ENCODE measurements at places on chromosomes 4 and X.

- peak; percentile 92 for DNase-seq
Observed at GRCh38 chrX:152830312-152831305, at the start of the genes CETN2 and NSDHL. TSS of gene CETN2 (minus strand) at chrX:152830757. CDS start at chrX:152830710, 47 bp downstream. TSS of gene NSDHL (plus strand) at chrX:152831063. CDS start at chrX:152846325, 15,262 bp downstream.

- DNase-seq = no peak
Observed at GRCh38 chrX:42696536-42697124, 81.3 kb downstream of the PPP1R2C start.

- DNase-seq = peak; percentile 39
Observed at GRCh38 chr4:87073199-87074120, 138.6 kb downstream of the AFF1 start.

DNA sequence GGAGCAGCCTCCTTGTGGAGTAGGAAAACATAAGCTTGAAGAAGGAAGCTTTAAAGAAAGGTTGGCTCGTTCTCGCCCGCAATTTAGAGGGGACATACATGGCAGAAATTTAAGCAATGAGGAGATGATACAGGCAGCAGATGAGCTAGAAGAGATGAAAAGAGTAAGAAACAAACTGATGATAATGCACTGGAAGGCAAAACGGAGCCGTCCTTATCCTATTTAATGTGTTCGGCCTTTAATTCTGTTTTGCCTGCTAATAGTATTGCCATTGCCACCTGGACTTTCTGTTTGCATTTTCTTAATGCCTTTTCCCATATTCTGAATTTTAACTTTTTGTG, 1.4 kb downstream of the TCEAL1 start:
- no peak for DNase-seq

GRCh38 chrX:153303276-153304262, 18.0 kb downstream of the PNMA6F start:
- DNase-seq = no peak

- no peak for DNase-seq
Observed at GRCh38 chr4:177375372-177375771, 65.7 kb downstream of the NEIL3 start.

- no peak for DNase-seq
Observed at GRCh38 chrX:850471-850916, 219.9 kb downstream of the SHOX start.

DNA sequence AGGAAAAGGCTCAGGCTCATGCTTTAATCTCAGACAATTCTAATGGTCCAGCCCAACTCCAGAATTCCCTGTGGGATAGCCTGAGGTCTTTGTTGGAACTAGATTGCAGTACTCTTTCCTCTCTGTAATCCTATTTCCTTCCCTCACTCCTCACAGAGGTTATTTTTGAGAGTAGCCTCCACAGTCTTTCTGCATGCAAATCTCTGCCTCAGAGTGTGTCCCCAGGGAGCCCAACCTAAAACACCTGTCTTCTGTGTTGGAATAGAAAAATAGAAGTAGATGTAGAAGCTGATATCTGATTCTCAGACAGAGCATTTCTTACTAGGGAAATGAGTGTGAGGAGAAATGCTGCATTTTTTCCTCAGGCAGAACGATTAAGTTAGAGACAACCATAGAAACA, 915.5 kb upstream of the EPHA5 start:
- DNase-seq = no peak

- no peak for DNase-seq
Observed at GRCh38 chr4:25937801-25938200, 23.8 kb downstream of the SMIM20 start.

GRCh38 chrX:1661922-1662221, 47.0 kb downstream of the ASMT start:
- DNase-seq = no peak

DNA sequence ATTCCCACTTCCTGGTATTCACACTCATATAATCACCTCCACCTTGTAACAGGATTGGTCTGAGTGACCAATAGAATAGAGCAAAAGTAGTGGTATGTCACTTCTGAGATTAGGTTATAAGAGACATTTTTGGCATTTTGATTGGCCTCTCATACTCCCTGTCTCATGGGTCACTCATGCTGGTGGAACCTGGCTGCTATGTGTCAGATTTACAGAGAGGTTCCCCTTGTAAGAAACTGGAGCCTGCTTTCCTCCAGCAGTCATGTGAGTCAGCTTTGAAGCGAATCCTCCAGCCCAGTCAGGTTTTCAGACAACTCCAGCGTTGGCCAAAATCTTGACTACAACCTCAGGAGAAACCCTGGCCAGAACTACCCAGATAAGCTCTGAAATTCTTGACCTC, 2.6 kb upstream of the OTUD4 start:
- no peak for DNase-seq

DNA sequence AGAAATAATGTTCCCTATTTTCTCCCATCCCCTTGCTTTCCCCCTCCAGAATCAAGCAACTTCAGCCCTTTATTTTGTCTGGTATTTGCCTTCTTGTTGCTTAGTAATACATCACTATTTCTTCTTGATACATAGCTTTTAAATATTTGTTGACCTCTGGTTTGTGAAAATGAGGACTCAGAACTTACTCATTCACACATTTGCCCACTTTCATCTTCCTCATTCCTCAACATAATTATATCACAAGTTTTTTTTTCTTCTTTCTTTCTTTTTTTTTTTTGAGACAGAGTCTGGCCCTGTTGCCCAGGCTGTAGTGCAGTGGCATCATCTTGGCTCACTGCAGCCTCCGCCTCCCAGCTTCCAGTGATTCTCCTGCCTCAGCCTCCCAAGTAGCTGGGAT, 28.9 kb upstream of the NDUFC1 start:
- no peak for DNase-seq
